ENCODE measurements at places on chromosomes 6 and 20.

DNA sequence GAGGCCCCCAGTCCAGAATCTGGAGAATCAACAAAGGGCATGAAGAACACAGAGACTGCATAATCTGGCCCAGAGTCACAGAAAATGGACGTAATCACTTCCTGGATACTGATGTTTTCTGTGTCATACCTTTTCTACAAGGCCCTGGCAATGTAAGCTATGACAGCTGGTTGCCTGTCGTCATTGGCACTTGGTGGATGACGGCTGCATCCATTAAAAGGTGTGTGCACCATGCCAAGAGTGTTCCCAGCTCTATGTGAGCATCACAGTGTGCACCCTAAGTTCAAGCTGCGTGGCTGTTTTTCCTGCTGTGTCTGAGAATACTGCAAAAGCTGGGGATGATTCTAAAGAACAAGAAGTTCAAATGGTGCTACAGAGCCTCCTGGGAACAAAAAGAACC lies 275.2 kb upstream of the CNR1 start:
- no peak for DNase-seq

DNA sequence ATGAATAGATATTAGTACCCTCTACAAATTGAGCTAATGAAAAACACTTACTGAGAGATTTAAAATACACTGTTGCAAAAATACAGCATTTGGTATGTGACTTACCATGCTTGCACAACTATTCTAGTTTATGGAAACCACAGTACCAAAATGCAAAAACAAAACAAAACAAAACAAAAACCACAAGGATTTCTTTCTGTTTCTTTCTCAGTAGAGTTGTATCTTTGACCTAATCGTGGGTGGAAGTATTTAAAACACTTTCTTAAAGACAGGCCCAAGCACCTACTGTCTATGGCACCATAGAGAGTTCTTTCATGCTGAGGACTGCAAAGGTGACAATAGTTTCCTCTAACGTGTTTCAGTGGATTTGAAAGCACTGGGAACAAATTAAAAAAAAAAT lies 95.3 kb upstream of the C6orf118 start:
- no peak for DNase-seq

DNA sequence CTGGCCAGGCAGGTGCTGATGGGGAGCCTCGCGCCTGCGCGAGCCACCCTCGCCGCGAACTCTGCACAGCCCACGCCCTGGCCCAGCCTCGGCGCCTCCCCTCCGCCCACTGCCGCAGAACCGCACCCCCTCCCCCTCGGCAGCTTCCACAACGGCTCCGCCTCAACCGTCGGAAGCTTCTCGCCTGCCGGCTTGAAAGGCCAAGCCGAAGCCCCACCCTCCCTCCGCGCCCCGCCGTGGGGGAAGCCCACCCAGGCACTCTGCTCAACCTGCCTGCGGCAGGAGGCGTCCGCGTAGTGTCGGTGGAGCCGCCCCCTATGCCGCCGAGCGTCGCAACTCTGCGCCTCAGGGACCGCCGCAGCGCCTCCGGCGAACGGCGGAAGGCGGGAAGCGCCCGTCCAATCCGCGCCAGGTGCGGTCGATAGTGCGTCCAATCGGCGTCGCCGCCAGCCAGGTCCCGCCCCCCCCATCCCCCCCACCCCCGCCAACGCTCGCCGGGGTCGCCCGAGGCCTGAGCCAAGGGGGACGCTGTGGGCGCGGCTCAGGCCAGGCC lies at the start of gene SYCP2:
Gene SYCP2 (minus strand): TSS at position 342 of the 553 bp plus-strand sequence. CDS start 11,224 bp downstream, outside the sequence.
- DNase-seq, result no peak

DNA sequence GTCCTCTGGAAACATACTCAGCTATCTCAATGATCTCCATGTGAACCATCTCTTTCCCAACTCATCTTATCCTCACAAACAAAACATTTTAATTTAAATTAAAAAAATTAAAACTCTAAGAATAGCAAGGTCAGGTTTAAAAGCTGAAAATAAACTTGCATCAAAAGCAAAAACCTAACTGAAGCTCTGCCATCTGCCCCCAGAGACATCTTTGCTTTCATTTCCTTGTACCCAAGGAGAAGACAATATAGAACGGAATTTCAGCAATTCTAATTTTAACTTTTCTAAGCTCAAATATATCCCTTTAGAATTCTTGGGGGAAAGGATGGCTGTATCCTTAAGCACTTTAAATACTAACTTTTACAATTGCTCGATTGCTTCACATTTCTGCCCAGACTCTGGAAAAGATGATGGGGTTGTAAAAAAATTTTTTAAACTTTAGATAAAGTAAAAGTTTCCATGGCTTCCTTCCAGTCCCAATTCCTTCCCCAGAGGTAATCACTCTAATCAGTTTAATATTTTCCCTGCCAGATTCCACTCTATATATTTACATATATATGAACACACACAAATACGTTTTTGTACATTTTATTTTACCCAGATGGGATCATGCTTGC lies 69.2 kb upstream of the SMIM29 start:
- no peak for DNase-seq

DNA sequence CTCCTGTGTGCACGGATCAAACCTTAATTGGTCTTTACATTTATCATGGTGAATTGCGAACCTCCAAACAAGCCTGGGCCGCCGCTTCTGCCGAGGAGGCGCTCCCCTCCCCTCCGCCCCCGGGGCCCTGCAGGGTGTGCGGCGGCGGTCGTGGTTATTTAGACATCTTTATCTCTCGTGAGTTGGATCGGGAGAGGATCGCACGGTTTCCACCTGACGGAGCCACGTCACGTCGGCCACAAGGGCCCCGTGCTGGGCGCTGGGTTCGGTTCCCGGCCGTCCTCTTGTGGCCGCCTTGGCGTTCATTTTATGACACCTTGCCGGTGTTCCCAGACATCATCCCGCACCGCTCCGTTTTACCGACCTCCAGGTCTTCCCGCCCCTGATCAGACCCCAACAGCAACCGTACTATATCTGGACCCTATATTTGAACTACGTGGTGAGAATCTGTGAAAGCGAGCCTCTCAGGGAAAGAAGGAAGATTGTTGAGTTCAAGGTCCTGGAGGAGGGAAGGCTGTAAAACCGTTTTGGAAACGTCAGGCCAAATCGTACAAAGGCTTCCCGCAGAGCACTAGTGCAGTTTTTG lies 1.3 kb upstream of the CNR1 start:
- DNase-seq, result no peak

DNA sequence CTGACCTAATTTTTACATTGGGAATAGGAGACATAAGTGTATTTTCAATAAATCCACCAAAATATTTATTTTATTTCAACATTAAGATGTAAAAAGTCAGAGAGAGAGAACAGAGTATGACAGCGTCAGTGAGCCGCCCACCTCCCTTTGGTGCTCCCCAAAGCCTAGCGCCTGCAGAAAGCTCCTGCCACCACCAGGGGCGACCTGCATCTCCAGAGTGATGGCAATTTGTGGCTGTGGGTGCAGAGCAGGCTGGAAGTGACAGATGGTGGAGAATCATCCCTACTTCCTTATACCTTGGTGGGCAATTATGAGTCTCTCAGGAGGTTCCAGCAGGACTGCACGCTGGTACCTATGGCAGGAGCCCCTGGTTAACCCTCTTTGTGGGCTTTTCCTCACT lies 87.3 kb downstream of the PTPRT start:
- no peak for DNase-seq

- no peak for DNase-seq
Measured at GRCh38 chr6:105835373-105835772, 250.8 kb upstream of the PRDM1 start.

DNA sequence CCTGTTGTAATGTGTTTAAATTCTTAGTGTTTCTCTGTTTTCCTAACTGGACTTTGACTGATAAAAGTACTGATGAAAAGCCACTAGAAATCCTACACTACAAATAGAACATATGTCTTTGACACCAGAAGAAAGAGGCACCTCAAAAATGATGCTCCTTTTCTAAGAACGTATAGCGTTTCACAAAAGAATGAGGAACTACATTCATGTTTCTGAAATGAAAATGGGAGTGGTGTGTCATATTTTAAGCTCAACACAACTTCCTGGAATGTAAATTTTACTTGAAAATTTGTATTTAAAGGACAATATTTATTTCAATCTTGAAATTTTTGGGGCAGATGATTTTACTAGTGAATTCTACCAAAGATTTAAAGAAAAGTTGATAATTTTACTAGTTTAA lies 35.3 kb downstream of the KIAA0408 start:
- no peak for DNase-seq

DNA sequence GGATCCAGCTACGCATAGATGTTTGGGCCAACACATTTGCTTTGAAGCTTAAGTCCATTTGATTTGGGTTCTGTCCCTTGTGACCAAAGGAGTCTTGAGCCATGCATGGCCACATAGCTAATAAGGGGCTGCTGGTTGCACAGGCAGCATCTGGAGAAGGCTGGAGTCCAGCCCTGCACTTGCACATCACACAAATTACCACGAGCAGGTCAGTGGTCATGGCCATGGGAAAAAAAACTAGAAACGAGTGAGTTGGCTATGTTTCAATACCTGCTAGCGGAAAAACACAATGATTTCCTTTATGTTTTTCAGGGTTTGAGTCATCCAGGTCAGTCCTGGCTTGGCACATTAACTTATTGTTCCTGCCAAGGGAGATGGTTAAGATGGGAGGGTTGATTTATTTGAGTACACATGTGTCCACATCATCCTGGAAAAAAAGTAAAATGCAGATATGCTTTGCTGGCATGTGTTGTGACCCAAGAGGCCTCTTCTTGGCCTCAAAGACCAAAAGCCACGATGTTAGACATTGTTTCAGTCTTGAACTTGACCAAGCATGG lies 5.6 kb upstream of the STX16 start:
- DNase-seq, result no peak

DNA sequence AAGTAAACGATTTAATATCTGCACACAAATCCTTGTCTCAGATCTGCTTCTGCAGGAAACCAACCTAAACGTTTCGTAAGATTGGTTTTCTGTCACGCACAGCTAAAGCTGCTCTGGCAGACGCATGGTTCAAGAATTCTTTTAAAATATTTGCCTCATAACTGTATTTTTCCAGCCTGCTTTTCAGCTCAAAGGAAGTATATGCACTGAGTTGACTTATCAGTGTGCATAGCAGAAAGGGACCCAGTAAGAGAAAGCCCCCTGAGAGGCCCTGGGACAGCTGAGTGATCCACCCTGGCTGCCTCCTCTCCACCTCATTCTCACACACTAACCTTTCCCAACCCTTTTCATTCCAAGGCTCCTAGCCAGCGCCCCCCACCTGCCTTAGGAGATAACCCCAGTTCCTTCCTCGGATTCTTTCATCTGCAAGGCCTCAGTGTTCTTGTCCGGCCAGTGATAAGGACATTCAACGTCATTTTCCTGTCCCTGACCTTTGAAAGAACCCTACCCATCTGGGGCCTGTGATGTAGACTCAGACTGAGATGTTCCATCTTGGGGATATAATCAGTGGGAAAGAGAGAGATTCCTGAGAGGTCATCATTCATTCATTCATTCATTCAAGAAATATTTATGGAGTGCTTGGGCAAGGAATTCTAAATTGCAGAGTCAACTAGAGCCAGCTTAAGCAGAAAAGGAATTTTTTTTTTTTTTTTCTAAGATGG lies 22.4 kb upstream of the SLC9A8 start:
- DNase-seq, result no peak

GRCh38 chr6:39143238-39143930 lies 28.4 kb upstream of the SAYSD1 start:
- DNase-seq, result peak; percentile 12
